ENCODE measurements at places on chromosomes 2 and 18. TPM values are rescaled to one million over a fixed set of nuclear protein-coding genes. Genes with fewer than 3 reads are reported as not detected.

Gene DNAJC5G
- total RNA-seq = not detected

GRCh38 chr2:14675489-14675888 lies 43.0 kb downstream of the LRATD1 start:
- DNase-seq = no peak

DNA sequence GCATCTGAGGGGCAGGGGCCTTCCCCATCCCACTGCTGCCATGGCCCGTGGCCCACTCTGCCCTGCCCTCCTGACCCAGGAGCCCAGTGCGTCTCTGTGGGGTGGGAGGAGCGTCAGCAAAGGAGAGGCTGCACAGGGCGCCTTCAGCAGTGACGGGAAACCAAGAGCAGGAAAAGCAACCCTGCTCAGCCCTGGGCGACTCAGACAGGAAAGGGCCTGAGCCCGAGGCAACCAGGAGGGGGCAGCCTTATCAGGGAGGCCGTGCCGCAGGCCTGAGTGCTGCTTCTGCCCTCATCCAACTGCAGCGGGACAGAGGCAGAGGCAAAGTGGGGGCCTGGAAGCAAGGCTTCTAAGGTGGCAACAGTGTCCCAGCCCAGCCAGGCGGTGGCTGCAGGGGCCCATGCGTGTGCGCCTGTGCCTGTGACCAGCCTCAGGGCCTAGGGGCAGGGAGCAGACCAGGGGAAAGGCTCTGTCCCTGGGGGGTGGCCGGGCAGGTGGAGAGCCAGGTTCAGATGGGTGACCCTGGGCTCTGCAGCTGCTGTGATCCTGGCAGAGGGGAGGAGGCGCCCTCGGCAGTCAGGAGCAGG lies 23.3 kb upstream of the ALPI start:
- DNase-seq = no peak

DNA sequence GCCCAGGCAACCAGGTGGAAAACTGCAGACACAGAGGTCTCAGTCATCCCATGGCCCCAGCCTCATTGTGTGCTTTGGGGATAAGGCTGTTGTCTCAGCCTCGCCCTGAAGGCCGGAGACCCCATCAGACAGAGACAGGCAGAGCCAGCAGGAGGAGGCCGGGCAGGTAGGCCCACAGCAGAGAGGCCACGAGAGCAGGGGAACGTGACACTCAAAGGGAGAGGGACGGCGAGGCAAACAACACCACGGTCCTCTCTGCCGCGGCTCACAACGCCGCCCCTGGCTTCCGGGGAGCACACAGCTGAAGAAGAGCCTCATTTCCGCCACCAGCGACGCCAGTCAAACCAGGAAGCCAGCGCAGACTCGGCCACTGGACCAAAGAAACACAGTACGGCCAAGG lies 103.3 kb downstream of the ZNF516 start:
- DNase-seq = no peak

Gene CNGA3
- total RNA-seq = not detected

GRCh38 chr2:124025171-124025580 lies at the start of gene CNTNAP5:
TSS of gene CNTNAP5 (plus strand) at chr2:124025287. CDS start at chr2:124025651, 364 bp downstream.
- no peak for DNase-seq

Gene LYPD6B
- total RNA-seq = 3.1 TPM

DNA sequence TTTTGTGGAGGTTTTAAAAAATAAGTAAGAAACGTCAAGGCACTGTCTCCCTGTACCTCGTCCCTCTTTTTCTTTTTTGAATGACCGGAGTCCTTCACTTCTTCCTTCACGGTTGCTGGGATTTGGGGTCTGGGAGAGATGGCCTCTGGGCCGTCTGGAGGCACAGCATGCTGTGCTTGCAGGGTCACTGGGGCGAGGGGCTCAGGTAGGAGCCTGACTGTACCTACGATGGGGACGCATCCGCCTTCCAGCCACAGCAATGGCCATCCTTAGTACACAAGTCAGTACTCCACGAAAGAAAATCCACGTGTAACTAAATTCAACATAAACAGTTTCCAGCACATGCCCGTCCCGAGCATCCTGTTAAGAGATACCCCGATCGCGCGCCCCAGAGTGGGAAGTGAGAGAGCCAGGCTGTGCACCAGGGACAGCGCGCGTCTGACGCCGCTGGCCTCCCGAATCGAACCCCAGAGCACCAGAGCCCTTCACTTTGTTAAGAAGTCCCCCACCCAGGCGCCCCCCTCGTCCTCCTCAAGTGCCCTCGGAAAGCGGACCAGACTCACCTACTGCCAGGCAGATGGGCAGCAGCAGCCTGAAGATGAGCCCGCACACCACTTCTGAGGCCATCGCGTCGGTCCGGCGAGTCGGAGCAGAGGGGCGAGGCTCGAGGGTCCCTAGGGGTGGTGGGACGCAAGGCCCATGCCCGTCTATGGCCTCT lies 1.2 kb downstream of the PIEZO2 start:
- DNase-seq = no peak

- DNase-seq = no peak
Observed at GRCh38 chr2:194289712-194290346, 1367.2 kb upstream of the SLC39A10 start.

DNA sequence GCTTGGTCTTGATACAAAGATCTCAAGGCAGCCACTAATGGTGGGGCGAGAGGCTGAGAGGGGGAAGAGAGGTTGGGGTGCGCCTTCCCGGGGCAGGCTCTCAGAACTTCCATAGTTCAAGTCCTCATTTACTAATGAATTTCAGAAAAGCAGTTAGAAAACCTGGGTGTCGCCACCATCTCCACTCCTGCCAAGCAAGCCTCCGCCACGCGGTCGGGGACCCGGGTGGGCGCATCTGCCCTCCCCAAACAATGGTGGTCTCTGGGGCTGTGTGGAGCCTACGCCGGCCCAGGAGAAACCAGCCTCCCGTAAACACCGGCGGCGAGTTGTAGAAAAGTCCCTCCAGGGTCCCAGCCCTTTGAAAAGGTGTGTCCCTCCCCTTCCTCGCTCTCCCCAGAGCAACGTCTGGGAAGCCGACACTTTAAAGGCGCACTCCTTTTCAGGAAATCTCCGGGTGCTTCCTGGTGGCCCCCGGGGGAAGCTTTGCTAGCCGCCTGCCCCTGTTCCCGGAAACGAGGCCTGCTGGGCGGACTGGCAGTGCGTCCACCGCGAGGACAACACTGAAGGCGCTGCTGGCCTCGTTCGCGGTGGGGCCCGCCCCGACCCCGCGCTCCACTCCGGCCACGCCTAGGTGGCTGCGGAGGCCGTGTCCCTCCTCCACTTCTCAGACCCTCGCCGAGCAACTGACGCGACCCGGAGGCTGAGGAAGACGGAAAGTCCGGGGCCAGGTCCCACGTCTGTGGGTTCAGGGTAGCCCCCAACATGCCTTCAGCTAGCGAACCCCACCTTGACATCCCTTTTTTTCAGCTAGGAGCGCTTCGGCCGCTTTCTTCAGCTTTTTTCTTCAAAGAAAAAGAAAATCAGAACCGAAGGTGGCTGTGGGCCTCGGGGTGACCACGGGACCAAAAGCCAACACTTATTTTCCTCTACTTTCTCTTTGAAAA lies 16.8 kb downstream of the EVX2 start:
- no peak for DNase-seq

GRCh38 chr18:57269756-57270155 lies 82.6 kb upstream of the ST8SIA3 start:
- DNase-seq = no peak

All from HT-29 (cell line).